ENCODE measurements at places on chromosomes 13 and 19.
A peak's percentile ranks its signal among the peaks of the same experiment; 100 is the strongest.

DNA sequence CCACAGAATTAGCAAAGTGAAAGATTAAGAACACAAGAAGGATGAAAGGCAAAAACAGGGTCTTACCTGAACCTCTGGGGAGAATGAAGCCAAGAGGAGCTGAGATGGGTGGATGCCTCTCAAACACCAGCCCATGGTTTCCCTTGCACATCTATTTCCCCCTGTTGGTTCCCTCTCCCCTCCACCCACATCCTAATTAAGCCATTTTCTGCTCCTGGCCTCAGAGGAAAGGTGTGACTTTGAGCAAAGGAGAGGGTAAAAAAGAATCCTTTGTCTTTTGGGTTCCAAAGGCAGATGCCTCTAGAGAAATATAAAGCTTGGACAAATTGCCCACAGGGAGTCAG lies 214.9 kb downstream of the RAP2A start:
- no peak for DNase-seq

GRCh38 chr19:39557811-39558623 lies 18.1 kb upstream of the EID2 start:
- no peak for DNase-seq

GRCh38 chr19:1155352-1156304 lies 18.4 kb downstream of the SBNO2 start:
- DNase-seq = no peak

GRCh38 chr19:5434970-5435641 lies 20.1 kb upstream of the ZNRF4 start:
- DNase-seq = no peak

DNA sequence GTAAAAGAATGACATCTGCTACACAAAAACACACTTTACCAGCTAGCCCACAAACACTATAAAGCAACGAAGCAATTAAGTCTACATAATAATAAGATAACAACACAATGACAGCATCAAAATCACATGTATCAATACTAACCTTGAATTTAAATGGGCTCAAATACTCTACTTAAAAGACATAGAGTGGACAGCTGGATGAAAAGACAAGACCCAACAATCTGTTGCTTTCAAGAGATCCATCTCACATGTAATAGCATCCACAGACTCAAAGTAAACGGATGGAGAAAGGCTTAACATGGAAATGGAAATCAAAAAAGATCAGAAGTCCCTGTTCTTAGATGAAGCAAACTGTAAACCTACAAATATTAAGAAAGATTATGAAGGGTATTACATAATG lies 2175.9 kb downstream of the PCDH9 start:
- no peak for DNase-seq

GRCh38 chr13:48369988-48370387 lies 42.9 kb downstream of the LPAR6 start:
- no peak for DNase-seq

DNA sequence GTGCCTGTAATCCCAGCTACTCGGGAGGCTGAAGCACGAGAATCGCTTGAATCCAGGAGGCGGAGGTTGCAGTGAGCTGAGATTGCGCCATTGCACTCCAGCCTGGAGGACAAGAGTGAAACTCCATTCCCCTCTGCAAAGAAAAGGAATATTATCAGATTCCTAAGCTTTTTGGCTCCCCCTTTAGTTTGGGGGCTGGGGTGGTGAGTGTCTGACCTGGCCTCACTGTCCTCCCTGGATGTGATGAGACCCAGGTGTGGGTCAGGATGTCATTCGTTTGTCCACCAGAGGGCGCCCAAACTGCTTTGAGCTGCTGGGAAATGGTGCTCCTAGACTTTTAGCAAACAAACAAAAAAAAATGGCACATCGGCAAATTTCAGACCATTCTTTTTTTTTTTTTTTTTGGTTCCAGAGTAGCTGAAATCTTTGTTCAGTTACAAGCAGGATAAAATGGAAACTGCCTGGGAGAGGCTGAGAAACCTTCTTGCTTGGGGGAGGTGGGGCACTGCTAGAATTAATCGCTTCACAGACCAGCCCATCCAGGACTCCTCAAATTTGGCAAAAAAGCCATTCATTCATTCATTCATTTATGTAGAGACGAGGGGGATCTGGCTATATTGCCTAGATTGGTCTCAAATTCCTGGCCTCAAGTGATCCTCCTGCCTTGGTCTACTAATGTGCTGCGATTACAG lies 29.4 kb downstream of the SPC24 start:
- peak; percentile 72 for DNase-seq

- DNase-seq = no peak
Measured at GRCh38 chr19:17721821-17722220, 2.5 kb downstream of the MAP1S start.

DNA sequence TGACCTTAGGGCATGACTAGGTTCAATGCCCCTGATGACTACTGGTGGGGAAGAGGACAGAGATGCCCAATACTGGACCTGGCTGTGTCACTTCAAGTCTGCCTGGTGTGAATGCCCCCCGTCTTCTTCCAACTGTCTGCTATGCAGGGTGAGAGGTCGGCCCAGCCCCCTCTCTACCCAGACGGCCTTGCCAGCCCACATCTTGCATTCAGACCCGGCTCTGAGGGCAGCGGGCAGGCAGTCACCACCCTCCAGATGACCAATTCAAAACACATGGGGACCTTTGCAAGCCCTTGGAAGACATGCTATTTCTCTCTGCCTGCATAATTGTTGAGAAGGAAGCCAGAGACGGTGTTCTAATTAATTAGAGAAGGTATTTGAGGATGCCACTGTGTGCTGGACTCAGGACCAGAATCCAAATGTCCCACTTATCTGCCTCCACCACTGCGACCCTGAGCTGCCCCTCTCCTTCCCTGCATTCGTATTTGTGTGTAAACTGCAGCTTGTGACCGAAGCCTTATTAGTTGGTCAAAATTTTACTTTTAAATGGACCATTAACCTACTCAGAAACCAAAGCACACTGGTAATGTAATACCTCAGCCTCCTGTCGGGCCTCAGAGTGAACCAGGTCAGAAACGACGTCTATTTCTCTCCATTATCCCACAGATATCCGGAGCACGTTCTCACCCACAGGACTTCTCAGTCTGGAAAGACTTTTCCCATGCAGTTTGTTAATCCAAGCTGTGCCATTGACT lies 407.0 kb downstream of the ZNF536 start:
- DNase-seq = no peak

- peak; percentile 60 for DNase-seq
Measured at GRCh38 chr19:34220472-34221063, 33.8 kb upstream of the GARRE1 start.

DNA sequence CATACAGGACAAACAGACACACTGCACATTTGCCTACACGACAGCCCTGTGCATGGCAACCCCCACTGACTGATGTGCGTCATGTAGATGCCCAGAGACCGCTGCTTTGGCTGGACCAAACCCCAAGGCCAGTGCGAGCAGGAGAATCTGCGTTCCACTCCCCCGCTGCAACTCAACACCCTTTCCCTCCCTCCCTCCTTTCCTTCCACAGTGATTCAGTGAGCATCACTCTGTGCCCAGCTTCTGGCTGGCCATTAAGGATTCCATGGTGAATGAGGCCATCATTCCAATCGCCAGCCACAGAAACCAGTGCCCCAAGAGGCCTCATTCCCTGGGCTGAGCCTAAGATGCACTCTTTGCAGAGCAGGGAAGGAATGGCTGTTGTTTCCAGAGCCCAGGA lies 61.6 kb downstream of the GSX1 start:
- DNase-seq = no peak

DNA sequence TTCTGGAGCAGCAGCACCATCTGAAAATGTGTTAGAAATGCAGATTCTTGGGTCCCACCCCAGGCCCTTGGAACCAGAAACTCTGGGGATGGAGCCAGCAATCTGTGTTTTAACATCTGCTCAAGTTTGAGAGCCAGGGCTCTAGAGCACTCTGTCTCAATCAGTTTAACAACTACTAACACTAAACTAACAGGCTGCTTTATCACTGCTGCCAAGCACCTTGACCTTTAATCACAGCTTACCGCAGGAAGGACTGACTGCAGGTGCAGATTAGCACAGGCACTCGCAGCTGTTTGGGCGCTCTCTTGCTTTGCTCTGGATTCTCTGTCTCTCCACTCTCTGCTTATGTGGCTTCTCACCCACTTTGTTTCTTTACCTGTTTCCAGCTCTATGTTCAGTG lies 163.5 kb downstream of the MTUS2 start:
- DNase-seq = no peak

DNA sequence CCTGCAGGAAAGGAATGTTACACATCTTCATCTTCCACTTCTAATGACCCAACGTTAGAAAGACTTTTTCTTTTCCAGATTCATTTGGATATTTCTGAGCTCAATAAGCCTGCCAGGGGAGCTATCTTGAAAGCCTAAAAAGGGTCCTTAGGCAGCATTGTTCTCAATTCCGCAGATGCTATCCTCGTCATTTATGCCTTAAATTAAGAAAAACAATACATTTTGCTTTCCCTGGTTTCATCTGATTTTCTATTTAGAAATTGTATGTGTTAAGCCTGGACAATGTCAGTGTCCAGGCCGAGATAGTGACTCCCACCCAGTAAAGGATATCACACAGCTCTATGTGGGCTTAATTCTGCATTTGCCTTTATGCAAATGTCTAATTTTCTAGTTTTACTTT lies 721.3 kb downstream of the DIAPH3 start:
- no peak for DNase-seq

DNA sequence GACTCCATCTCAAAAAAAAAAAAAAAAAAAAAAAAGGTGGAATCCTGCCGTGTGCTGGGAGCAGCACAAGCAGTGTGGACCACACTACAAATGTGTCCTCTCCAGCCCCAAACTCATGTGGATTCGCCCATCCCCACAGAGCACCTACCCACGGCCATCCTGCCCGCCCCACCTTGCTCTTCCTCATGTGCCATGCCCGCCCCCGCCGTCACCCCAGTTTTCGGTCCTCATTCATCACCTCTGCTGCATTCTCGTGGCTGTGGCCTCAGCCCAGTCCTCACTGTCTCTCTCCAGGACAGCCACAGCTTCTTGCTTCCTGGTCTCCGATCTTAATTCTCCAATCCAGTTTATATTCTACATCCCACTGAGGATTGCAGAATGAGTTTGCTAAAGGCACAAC lies 80.0 kb upstream of the TM9SF2 start:
- no peak for DNase-seq

GRCh38 chr19:10611907-10612306 lies 13.4 kb upstream of the SLC44A2 start:
- no peak for DNase-seq

DNA sequence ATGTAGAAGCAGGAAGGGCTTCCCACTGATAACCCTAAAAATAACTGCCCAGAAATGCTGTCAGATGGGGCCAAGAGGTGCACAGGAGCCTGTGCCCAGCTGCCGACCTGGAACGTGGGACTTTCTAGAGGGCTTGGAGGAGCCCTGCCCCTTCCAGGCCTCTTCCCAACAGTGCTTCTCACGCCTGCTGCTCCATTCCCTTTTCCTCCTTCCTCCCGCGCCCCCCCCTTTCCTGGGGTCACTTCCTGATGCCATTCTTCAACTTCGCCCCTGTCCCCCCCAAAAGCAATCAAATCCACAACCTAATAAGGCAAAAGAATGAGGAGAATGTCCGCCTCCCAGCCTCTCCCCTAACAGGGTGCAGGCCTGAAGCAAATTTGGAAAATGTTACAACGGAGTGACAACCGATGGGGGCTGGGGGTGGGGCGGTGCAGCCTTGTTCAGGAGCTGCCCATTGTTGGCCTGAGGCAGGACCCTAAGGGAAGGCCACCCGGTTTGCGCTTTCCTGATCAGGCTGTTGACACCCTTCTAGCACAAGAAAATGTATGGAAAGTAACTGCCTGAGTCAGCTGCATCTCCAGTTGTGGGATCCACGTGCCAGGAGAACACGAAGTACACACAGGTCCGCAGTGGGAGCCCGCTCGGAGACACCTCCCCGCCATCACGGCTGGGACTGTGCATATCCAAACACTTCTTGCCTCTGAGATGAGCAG lies 18.7 kb downstream of the ACTN4 start:
- DNase-seq = no peak

- DNase-seq = no peak
Measured at GRCh38 chr13:25330541-25330940, 29.1 kb downstream of the NUP58 start.

DNA sequence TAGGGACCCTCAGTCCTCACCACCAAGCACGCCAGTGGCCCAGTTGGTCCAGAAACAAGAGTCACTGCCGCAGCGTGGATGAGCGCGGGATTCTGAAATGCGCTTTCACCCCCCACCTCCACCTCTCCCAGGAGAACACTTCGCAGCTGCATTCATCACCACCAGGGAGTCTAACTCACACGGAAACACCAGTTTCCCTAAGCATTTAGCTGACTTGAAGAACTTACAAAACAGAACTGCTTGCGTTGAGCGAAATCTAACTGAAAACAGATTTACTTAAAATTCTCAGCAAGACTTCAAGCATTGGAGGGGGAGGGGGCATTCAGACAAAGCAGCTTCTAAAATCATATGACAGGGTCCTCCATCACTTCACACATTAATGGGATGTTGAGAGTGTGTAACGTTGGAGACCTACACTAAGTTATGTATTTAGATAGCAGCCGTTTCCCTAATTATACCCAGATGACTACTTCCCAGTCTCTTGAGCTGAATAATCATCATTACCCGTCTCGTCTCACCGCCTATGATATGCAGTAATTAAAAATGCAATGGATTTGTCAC lies 258.2 kb upstream of the IRS2 start:
- DNase-seq = no peak

Data from effector CD4-positive, alpha-beta T cell (primary cell).